Forelimb muscle (tissue), 1 donor: ENCODE measurements at places on chromosomes 16 and 17.

GRCh38 chr17:83029571-83029970, 49.8 kb upstream of the METRNL start:
- DNase-seq: no peak

DNA sequence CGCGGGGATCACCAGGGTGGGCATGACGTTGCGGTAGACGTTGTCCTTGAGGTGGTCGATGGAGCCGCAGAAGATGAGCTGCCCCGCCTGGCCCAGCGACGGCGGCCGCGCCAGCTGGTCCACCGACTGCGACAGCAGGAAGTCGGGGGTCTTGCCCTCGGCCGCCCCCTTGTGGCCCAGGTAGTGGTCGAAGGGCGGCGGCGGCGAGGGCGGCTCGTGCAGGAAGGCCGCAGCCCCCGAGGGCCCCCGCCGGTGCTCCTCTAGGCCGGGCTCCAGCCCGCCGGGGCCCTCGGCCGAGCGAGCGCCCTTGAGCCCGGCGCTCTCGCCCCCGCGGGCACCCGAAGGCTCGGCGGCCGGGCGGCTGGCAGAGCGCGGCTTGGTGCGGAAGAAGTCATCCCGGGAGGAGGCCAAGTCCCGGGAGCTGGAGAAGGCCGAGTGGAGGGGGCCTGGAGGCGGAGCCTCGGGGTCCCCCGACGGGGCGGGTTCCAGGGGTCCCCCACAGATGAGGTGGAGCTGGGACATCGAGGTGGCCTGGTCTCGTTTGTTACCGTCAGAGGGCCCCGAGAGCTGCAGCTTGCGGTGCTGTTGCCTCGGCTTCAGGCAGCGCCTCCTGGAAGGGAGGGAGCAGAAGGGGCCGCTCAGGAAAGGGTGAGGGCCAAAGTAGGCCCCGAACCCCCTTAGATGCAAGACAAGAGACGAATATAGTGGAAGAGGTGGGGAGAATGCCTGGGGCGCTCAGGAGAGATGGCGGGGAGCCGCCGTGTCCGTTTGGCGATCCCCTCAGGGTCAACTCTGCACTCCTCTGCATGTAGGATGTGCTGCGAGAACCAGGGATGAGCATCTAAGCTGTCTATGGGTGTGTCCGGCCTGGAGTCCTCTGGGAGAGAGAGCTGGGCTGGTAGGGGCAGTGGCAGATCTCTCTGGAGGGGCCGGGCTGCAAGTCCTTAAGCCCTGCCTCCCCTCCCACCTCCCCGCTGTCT, 8.8 kb downstream of the FAM171A2 start:
- DNase-seq: no peak

DNA sequence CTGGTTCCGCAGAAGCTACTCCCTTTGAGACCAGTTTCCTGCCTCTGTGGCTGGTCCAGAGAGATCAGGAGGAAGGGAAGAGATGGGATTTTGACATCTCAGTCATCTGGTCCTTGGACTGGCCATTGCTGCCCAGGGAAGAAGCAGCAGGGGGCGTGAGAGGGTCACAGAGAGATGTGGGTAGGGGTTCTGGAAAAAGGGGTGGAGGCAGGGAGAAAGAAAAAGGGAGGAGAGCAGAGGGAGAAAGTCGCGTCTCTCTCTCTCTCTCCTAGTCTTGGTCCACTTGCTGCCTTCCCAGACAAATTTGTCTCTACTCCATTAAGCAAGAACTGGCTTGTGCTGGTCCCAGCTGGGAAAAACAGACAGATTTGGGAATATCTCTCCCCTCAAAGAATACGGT, 4.4 kb downstream of the SHBG start:
- DNase-seq: no peak

DNA sequence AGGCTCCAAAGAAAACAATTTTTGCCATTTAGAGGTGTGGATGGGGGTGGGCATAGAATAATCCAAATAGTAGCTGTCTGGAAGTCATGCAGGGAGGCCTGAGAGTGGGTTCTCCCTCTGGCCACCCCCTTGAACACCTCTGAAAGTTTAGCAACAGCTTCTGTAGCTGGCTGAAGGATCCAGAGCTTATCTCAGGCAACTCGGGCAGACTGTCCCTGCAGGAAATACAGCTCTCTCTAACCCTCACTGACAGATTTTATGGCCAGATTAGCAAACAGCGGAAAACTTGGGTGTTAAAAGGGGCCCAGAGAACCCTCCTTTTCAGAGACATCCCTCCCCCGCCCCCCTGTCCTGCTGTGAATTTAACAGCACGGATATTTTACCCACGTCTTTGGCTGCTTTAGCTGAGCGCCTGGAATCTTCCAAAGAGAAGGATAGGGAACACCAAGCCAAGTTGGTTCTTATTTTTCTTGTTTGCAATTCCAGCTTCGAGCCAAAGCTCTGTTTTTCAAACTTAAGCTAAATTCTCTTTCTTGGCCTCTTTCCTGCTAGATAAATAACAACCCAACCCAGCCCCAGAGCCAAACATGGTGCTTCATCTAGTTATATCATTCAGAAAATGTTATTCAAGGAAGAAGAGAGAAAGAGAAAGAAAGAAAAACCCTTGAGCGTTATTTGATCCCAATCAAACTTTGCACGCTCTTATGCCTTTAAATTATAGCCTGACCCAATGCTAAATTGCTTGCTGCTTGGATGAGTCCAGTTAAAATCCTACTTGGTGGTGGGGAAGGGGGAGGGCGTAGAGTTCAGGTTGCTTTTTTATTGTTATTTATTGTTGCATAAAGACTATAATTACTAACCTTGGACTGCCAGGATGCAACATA, 2.3 kb upstream of the HOXB2 start:
- DNase-seq: no peak

GRCh38 chr16:15947983-15948509, 1.4 kb upstream of the ABCC1 start:
- DNase-seq: no peak

GRCh38 chr17:9672266-9672665, 26.9 kb downstream of the USP43 start:
- no peak for DNase-seq

- no peak for DNase-seq
These were observed 14.3 kb upstream of the TMED6 start for GRCh38 chr16:69365901-69366300.

- no peak for DNase-seq
These were observed 116.5 kb downstream of the ADCY9 start for GRCh38 chr16:3999479-4000325.

GRCh38 chr17:49053171-49053829, 56.1 kb downstream of the IGF2BP1 start:
- DNase-seq: no peak

DNA sequence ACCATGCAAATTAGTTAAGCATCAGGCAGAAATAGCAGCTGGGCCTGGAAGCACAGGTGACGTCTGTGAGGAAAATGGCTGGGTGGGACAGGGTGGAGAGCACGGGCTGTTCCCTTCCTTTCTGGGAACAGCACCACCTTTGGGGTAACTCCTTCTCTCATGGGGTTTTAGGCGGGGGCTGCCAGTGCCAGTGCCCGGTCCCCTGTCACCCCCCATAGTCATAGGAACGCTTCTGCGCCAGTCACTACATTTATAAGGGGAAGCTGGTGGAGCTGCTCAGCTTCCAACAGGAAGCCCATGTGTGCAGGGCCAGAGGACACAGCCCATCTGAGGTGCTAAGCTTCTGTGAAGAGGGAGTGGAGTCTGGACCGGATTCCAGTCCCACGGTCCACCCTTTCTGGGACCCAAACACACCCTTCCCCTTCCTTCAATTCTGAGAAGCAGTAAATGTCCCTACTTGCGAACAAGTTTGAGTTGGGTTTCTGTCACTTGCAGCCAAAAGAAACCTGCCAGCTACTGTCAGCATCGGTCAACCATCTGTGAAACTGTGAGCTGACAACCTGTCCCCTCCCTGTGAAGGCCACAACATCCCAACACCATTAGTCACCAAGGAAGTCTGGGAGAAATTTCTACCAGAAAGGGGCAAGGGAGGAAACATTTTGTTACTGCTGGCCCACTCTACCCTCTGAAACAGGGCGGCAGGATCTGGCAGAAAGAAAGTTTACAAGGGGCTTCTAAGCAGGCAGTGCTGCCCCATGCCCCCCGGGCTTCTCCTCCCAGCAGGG, 86.0 kb upstream of the AMZ2 start:
- DNase-seq: no peak

DNA sequence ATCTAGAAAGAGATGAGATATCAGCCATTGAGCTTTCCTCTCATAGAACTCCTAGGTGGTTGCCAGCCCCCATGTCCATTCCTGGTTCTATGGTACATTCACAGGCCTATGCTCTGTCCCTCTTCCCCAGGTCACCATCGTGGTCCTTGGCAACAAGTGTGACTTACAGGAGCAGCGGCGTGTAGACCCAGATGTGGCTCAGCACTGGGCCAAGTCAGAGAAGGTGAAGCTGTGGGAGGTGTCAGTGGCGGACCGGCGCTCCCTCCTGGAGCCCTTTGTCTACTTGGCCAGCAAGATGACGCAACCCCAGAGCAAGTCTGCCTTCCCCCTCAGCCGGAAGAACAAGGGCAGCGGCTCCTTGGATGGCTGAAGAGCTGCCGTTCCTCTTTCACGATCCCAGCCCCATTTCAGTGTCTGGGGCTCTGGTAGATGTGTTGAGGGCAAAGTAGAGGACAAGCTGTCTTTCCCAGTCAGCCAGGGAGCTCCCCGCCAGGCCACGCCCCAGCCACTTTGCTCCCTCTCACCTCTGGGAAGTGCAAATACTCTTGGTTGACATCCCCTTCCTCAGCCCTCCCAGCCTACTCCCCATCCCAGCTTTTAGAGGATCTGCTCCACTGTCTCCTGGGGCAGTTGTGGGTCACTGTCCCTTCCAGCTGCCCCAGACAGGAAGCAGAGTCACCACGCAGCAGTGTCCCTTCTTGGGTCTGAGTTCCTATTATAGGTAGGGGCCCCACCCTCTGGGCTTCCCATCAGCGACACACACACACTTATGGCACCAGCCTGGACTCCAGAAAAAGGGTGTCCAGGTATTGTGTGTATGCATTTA, 3.8 kb downstream of the NKIRAS2 start:
- no peak for DNase-seq

DNA sequence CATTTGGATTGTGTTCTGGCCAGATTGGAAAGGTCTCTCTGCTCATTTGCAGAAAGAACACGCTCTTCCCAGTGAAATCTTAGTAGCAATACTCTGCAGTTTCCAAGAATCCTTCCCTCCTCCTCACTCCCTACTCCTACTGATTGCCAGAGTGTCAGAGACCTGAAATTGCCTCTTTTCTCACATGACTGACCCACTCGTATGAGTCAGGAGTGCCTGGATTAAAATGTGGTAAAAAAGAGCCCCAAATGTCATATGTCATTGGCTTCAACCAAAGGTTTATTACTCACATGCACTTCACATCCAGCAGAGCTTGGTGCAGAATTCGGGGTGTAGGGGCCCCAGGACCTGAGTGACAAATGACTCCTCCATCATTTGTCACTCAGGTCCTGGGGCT, 39.7 kb upstream of the IRX3 start:
- no peak for DNase-seq

DNA sequence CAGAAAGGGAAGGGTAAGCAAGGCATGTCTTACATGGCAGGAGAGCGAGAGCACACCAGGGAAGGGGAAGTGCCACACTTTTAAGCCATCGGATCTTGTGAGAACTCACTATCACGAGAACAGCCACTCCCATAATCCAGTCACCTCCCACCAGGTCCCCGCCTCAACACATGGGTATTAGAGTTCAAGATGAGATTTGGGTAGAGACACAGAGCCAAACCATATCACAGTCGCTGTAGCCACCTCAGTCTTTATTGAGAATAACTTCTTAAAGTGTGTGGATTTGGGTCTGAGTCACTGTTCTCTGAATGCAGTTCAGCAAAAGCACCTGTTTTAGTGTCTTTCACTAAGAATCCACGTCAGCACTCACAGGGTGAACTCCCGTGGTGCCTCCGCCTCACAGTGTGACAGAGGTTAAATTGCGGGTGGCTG, 195.2 kb upstream of the CHMP6 start:
- no peak for DNase-seq

DNA sequence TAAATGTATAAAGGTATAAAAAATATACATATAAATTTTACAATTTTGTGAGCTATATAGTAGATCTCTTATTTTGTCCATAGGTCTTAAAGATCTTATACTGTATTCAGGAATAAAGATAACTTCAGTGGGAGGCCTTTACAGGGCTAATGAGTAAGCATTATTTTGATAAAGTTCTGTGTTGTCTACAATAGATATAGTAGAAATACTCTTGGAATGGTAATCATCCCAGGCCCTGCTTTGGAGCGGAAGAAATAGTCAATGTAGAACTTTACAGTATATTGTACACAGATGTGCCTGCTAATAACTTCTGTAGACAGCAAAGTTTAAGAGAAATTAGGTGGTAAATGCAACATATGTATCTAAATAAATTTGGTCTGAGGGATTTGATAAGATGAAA, 42.6 kb downstream of the TENT4B start:
- no peak for DNase-seq

GRCh38 chr17:37493249-37494027, 3.7 kb downstream of the DUSP14 start:
- no peak for DNase-seq

DNA sequence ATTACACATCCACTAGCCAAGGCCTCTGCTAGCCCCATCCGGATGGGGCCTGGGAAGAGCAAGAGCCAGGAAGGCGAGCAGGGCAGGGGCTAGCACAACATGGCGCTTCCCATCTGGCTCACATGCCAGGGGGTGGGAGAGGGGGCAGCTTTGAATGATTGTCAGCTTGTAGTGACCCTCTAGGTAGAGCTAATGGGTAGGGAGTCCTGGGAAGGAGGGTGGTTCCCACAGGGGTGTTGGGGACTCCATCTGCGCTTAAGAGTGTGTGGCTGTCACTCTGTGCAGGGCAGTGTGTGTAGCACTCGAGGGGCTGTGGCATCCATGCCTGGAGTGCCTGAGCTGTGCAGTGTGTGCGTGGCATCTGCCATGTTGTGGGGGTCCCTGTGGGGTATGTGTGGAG, 24.5 kb downstream of the ARHGAP23 start:
- DNase-seq: no peak

DNA sequence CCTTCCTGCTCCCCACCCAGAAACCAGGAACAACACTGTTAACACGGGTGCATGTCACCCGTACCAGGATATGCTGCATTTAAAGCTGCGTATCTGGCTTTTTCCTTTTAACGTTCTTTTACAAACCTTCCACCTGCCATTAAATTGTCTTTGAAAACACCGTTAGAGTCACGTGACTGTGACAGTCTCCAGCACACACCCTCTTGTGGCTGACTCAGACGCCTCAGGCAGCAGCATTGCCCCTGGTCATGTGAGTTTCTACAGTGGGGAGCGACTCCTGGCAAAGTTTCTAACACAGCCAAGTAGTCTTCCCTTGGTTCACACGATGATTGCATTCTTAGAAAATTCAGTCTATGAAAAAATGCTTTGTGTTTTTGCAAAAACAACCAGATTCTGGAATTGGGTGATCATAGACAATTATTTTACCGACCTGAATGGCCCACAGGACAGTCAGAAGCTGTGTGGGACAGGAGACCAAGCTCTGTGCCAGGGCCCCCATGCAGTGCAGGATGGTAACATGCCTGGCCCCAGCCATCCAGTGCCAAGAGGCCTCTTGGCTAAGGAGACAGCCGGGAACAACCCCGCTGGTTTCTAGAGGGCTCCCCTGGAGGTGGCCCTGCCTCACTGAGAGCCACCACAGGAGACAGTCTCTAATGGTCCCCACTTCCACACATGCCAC, 199.1 kb downstream of the KATNIP start:
- no peak for DNase-seq
